ENCODE measurements at places on chromosomes 16 and 17.

DNA sequence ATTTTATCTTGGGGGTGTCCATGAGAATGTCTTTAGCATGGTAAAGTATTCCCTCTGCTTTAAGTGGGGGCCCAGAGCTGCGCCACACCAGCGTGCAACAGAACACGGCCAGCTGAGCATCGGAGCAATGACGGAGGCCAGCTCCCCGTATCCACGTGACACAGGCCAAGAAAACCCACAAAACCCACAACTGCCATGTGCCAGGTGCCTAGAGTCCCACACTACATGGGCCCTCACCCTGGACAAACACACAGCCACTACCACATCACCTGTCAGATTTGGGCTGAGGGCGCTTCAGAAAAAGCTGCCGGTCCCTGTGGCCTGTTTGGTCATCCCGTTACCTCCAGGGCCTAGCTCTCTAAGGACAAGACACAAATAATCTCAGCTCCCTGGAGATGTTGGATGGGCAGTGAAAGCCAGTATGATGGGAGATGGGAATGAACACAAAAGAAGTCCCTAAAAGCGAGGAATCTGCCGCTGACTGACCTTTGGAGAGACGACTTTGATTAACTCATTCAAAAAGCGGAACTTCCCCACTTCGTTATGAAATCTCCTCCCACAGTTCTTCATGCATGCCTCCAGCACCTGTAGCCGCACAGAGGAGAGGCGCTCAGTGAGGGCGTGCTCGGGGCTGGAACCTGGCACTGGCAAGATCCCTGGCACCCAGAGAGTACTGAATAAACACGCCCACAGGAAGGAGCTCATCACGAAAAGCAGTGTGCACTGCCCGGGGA lies 17.1 kb downstream of the GGA3 start:
- no peak for DNase-seq

DNA sequence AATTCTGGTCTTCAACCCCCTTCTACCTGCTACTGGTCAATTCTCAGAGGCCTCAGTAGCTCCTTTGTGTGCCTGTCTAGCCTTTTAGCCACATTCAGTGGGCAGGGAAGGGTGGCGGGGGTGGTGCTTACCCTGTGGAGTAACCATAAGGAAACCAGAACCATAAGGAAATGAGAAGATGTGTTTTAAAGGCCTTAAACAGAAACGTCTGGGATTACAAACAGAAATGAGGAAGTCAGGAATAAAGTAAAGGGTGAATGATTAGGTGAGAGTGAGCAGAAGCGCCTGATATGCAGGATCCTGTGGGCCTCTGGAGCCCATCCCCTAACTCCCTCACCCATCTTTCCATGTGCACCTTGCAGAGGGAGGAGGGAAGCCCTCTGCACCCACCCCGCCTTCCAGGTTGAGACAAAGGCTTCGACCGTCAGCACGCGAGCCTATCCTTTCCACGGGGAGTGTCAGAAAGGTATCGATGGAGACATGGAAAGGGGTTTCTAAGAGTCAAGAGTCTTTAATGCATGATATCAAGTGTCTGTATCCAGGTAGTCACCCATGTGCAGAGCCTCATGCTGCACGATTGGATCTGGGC lies 20.4 kb downstream of the KIAA0513 start:
- DNase-seq = no peak

DNA sequence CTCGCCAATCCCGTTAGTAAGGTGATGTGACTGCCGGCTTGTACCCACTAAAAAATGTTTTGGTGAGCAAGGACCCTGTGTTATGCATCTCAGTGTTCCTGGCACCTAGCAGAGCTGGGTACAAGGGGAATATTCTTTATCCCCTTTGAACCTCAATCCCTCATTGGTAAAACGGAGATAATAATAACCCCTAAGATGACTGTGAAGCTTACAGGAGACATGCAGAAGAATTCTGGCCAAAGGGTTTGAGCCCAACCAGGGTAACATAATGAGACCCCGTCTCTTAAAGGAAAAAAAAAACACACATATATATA lies 896 bp downstream of the GGA2 start:
- DNase-seq = no peak

DNA sequence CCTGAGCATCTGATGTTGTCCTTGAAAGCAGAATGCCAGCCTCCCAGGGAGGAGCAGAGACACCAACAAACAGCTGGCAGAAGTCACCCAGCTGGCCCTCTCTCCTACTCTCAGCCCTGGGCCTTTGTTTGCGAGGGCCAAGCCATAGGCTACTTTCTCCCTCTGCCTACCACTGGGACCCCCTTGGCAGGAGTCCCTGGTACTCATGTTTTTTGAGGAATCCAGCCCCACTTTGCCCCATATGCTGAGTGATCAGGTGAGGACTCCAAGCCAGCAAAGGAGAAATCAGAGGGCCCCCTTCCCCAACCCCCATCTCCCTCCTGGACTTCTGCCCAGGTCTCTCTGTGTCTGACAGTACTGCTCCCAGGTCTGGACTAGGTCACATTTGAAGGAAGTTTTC lies 121.9 kb downstream of the USP31 start:
- DNase-seq = no peak

- DNase-seq = no peak
Observed at GRCh38 chr17:45702666-45703266, 81.4 kb upstream of the CRHR1 start.

GRCh38 chr17:33140413-33141099 lies 148.9 kb downstream of the SPACA3 start:
- no peak for DNase-seq

DNA sequence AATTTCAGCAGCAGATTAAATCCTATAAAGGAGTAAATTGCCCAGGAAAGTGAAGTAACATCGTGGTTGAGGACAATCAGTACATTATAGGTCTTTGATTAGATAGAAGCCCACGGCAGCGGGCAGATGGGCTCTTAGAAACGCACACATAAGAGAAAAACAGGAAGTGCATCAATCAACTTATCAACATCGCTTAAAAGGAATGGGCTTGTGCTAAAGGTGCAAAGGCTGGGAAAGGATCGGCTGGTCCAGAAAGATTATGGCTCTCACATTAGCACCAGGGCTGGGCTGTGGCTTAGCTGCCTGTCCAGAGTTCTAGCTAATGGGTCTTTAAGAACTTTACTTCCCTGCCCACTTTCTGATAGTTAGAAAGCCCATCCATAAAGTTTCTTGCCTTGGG lies 292.0 kb upstream of the TNRC6C start:
- DNase-seq = no peak

DNA sequence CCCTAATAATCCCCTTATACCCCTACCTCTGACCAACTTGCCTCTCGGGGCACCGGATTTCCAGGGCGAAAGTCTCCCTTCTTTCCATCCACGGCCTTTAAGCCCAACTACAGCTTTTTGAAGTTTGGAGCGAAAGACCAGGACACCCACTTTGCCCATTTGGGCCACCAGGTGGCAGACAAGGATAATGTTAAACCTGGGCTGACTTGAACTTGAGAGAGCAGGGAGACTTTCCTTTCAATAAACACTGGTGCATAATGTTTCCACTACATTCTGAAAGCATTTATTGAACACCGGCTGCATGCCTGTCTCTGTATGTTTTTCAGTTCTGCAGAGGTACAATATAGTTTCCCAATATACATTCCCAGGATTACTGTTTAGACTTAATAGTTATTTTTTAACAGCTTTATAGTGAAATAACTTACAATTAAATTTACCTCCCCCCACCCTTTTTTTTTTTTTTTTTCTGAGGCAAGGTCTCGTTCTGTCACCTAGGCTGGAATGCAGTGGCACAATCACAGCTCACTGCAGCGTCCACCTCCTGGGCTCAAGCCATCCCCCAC lies 6.9 kb upstream of the CES3 start:
- peak; percentile 59 for DNase-seq

DNA sequence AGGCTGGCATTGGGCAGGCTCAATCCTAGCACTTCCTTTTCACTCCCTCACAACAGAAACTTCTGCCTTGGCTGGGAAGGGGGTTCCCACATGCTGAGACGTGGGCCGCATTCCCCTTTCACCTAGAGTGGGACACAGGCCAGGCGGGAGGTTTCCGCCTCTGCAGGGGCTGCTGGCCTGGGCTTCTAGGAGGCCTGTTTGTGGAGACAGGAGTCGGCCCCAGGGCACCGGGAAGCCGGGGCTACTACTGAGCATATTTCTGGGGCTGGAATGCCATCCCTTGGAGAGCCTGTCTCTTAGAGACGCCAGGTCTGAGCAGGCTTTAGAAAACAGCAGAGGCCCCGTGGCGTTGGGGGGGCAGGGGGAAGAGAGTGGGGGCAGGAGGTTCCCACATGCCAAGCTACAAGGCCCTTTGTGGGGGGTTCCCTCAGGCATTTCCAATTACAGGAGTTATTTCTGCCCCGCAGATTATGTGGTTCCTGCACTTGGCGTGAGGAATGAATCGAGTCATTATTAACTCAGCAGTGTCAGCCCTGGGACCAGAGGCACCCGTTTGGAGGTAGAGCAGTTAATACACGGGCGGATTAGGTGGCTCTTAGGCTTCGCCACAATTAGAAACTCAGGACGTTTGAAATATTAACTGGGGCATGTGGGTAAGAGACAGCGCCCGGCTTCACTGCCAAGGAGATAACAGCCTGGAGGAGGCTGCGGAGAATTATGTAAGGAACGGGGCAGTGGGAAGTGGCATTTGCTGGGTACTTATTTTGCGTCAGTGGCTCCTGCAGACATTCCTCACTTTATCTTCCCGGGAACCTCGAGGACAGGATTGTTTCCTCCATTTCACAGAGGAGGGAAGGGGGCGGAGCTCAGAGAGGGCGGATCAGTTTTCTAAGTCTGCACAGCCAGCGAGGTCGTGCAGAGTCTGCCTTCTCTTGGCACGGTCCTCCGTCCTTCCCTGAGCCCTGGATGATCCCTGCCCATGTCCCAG lies 162.5 kb downstream of the MAF start:
- no peak for DNase-seq

DNA sequence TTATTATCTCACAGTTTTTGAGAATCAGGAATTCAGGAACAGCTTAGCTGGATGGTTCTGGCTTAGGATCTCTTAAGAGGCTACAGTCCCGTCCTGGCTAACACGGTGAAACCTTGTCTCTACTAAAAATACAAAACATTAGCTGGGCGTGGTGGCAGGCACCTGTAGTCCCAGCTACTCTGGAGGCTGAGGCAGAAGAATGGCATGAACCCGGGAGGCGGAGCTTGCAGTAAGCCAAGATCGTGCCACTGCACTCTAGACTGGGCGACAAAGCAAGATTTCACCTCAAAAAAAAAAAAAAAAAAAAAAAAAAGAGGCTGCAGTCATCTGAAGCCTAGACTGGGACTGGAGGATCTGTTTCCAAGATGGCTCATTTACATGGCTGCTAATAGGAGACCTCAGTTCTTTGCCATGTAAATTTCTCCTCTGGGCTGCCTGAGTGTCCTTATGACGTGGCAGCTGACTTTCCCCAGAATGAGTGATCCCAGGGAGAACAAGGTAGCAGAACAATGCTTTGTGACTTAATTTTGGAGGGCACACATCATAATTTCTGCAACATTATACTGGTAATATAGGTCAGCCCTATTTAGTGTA lies 95.8 kb upstream of the CORO6 start:
- DNase-seq = no peak

GRCh38 chr16:88128556-88128955 lies 177.3 kb downstream of the BANP start:
- no peak for DNase-seq

- no peak for DNase-seq
Observed at GRCh38 chr17:17900615-17901520, 64.1 kb upstream of the SREBF1 start.

DNA sequence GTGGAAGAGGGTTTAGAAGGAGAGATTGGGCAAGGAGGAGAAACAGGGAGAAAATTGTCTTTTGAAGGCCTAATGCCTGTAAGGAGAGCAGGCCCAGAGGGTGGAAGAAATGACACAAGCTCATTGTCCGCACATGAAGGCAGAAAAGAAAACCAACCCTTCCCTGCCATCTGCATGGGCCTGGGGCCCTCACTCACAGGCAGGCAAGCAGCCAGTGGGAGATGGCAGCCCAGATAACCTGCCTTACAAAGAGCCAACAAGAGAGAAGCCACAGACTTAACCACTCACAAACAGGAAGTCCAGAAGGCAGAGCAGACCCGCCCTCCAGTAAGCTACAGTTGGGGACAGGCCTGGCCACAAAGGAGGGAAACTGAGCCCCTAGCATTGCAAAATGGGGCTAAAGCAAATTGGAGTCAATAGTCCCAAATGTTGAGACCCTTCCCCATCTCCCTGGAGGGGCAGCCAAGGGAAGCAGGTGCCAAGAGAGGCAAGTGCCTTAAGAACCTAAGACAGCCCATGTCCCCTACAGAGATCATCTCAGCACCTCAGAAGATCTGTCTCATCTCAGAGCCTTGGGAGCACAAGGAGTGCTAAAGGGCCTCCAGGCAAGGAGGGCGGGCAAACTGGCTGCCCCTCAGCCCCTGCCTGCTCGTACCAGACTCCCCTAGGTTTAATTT lies 7.3 kb upstream of the TSPOAP1 start:
- DNase-seq = no peak

DNA sequence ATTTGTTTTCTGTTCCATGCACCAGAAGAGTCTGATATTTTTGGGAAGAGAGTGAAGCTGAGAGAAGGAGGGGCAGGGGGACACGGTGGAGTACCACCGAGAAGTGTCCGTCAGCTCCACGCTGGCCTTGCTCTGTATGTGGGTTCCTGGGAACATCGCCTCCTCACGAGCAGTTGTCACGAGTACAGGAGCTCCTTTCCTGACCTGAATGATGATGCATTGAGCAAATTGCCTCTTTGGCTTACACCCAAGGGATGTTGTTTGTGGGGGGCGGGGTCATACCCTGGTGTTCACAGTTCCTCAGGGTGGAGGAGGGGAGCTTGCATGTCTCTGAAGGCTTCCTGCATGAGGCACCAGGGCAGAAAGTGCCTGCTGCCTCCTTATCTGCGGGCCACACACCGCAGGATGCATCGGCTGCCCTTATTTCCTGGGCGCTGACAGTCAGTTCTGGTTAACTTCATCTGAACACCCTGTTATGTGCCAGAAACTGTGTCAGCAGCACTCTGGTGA lies 36.2 kb downstream of the RGS9 start:
- DNase-seq = peak; percentile 51

DNA sequence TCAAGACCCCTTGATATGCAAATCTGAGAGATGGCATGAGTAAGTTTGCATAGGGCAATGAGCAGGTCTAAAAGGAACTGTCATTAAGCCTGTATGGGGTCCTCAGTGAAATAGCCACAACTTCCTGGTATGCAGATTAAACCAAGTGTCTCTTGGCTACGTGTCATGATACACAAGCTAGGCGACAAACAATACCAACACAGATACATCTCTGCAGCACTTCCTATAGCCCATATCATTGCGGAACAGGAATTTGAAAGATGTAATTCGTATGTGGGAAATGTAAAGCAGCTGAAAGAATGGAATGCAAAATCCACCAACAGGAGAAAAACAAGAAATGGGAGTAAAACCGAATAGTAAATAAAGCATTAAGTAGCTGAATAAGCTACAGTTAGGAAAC lies 12.9 kb downstream of the PRSS22 start:
- no peak for DNase-seq

DNA sequence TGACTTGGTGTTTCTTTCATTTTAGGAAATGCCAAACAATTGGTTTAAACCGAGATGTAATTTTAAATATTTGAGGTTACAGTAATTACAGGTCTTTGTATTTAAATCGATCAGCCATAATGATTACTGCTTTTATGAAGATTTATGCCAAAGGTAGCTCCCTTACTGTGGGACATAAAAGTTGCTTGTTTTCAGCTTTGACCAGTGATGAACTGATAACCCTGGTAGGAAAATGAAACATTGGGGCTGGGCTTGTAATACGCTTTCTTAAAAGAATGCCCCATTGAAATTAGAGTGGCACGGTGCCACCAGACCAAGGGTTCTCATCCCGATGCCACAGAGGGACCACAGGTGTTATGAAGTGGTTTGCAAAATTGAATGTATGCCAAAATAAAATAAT lies 7.3 kb downstream of the TNRC6A start:
- no peak for DNase-seq

Data from stimulated activated CD8-positive, alpha-beta memory T cell treated with anti-CD3 and anti-CD28 coated beads, Interleukin-15, amount 100 ng/mL, for 1 hour (primary cell).